ENCODE measurements at places on chromosomes 11 and 22.

DNA sequence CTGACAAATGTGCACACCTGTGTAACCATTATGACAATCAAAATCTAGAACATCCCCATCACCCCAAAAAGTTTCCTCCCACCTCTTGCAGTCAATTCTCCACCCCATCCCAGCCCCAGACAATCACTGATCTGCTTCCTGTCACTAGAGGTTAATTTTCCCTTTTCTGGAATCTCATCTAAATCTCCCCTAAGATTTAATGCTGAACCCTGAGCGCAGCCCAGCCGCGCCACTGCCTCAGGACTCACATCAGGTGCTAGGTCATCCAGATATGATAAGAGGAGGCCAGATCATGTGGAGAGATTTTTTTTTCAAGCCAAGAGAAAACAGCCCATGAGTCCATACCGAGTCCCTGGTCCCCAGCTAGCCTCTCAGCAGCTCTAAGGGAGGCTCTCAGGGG, 4.3 kb upstream of the TMPRSS13 start:
- no peaks in the 10 kb centered on the region for H3K27me3 ChIP-seq
- no peak for DNase-seq
- no peaks in the 10 kb centered on the region for H3K36me3 ChIP-seq
- no peaks in the 10 kb centered on the region for H3K4me1 ChIP-seq

GRCh38 chr11:76627606-76628005, 42.9 kb downstream of the LRRC32 start:
- no peak overlapping the region for H3K27ac ChIP-seq
- H3K4me1 ChIP-seq, result peaks cover 21% of the 10 kb centered on the region
- no peak overlapping the region for H3K4me3 ChIP-seq
- no peaks in the 10 kb centered on the region for H3K27me3 ChIP-seq
- H3K36me3 ChIP-seq, result no peaks in the 10 kb centered on the region

GRCh38 chr11:17392872-17393271, 4.4 kb upstream of the KCNJ11 start:
- H3K36me3 ChIP-seq, result no peaks in the 10 kb centered on the region
- DNase-seq, result no peak
- peaks cover 8% of the 10 kb centered on the region for H3K4me1 ChIP-seq
- no peak overlapping the region for H3K27ac ChIP-seq

GRCh38 chr11:96127596-96127959, 203.7 kb upstream of the MTMR2 start:
- peaks cover 7% of the 10 kb centered on the region for H3K4me1 ChIP-seq
- H3K27me3 ChIP-seq, result no peaks in the 10 kb centered on the region
- H3K36me3 ChIP-seq, result no peaks in the 10 kb centered on the region
- no peak for DNase-seq
- H3K27ac ChIP-seq, result no peak overlapping the region

DNA sequence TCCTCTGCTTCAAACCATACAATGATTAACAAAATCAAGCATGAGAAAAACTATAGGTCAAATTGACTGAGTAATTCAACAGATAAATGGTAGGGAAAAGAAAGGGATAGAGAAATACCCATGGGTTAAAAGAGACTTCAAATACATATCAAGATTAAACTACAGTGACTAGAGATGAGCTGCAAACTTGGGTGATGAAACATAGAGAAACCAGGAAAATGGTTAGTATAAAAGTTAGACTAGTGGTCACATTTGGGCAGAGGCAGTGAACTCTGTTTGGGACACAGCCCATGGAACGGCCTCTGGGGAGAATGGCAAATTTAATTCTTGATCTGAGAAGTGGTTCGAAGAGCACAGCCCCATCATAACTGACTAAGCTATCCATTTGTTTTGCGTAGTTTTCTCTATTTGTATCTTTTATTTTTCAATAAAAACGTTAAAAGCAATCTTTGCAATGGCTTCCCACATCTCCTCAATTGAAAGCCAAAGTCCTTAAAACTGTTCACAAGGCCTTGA, 99.4 kb downstream of the APIP start:
- H3K36me3 ChIP-seq, result no peaks in the 10 kb centered on the region
- peaks cover 2% of the 10 kb centered on the region for H3K27me3 ChIP-seq
- no peak overlapping the region for H3K27ac ChIP-seq
- H3K4me3 ChIP-seq, result no peak overlapping the region
- no peak for DNase-seq
- H3K4me1 ChIP-seq, result no peaks in the 10 kb centered on the region

- DNase-seq, result no peak
- H3K4me1 ChIP-seq, result no peaks in the 10 kb centered on the region
- no peaks in the 10 kb centered on the region for H3K36me3 ChIP-seq
- peaks cover 3% of the 10 kb centered on the region for H3K27me3 ChIP-seq
Measured at GRCh38 chr11:33445761-33446161, 188.6 kb downstream of the HIPK3 start.

DNA sequence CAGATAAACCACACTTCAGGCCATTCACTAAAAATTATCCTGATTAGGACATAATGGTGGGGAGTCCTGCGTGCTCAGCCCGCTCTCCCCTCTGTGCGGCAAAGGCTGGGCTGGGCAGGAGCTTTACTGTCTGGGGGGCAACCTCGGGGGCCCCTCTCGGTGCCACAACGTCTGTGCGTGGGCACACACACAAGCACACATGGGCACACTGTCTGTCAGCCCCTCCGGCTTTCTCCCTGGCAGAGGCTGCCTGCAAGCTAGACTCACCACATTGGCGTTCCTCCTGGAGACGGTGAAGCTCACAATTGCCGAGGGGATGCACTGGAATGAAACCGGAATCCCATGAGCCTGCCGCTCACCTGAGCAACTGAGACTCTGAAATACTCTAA, 5.2 kb downstream of the MLC1 start:
- no peak overlapping the region for H3K27ac ChIP-seq
- H3K27me3 ChIP-seq, result no peaks in the 10 kb centered on the region
- H3K4me3 ChIP-seq, result no peak overlapping the region
- no peaks in the 10 kb centered on the region for H3K36me3 ChIP-seq

- no peak for DNase-seq
- no peaks in the 10 kb centered on the region for H3K27me3 ChIP-seq
- no peak overlapping the region for H3K27ac ChIP-seq
- H3K4me3 ChIP-seq, result no peak overlapping the region
- peaks cover 27% of the 10 kb centered on the region for H3K4me1 ChIP-seq
- no peaks in the 10 kb centered on the region for H3K36me3 ChIP-seq
Measured at GRCh38 chr11:793556-793955, 3.7 kb upstream of the CEND1 start.

DNA sequence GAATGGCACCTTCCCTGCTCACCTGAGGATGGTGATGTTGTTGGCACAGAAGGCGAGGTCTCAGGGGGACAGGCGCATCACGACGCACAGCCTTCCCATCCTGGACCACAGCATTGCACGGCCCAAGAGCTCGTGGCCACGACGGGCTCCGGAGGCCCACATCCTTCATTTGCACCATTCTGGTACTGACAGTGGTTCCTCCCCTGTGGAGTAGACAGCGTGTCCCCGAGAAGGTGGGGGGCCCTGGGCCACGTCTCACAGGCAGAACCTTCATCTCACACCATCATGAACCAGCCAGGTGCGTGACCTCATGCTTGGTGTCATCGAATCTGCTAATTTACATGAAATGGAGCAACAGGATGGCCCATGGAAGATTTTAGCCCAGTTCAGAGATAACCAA, 180.0 kb downstream of the CTTN start:
- H3K27ac ChIP-seq, result no peak overlapping the region
- no peak overlapping the region for H3K4me3 ChIP-seq
- no peaks in the 10 kb centered on the region for H3K4me1 ChIP-seq
- DNase-seq, result no peak
- no peaks in the 10 kb centered on the region for H3K27me3 ChIP-seq

- H3K4me1 ChIP-seq, result no peaks in the 10 kb centered on the region
- no peak overlapping the region for H3K4me3 ChIP-seq
- H3K36me3 ChIP-seq, result peaks cover 84% of the 10 kb centered on the region
- no peak for DNase-seq
Measured at GRCh38 chr11:43397251-43397650, 38.5 kb downstream of the TTC17 start.
